ENCODE measurements at places on chromosomes 6 and 20.

DNA sequence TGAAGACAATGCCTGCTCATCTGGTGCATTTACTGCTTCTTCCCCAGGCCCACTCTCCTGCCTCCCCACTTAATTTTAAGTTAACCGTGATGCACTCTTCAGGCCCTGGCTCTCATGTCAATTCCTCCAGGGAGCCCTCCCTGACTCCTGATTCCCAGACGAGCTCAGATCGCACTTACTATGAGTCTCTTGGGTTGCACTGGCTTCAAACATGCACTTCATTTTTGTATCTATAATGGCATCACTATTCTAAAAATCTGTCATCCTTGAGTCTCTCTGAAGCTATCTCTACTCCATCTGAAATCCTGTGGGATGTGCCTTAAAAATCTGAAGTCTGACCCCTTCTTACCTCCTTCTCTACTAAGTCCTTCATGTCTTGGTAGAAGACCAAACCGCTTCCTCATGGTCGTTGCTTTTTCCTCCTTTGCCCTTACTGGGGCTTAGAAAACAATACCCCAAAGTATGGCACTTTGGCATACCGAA lies 24.7 kb downstream of the COX4I2 start:
- no peak for DNase-seq

- DNase-seq: no peak
Observed at GRCh38 chr6:152184917-152185574, 377.6 kb downstream of the ESR1 start.

DNA sequence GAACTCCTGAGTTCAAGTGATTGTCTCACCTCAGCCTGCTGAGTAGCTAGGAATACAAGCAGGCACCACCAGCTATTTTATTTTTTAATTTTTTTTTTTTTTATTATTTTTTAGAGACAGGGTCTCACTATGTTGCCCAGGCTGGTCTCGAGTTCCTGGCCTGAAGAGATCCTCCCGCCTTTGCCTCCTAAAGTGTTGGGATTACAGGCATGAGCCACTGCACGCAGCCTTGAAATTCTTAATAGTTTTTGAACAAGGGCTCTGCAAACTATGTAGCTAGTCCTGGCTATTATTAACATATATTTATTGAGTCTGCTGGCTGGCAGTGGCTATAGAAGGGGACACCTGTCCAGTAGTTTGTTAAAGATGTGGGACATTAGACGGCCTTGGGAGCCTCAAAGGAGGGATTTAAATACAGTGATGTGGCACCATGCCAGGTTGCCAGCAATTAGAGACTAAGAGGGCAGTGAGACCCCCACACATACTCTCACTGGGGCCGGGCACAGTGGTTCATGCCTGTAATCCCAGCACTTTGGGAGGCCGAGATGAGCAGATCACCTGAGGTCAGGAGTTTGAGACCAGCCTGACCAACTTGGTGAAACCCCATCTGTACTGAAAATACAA lies 21.1 kb upstream of the TAF8 start:
- DNase-seq: no peak

GRCh38 chr6:84685983-84686584 lies 78.3 kb downstream of the TBX18 start:
- DNase-seq: no peak

DNA sequence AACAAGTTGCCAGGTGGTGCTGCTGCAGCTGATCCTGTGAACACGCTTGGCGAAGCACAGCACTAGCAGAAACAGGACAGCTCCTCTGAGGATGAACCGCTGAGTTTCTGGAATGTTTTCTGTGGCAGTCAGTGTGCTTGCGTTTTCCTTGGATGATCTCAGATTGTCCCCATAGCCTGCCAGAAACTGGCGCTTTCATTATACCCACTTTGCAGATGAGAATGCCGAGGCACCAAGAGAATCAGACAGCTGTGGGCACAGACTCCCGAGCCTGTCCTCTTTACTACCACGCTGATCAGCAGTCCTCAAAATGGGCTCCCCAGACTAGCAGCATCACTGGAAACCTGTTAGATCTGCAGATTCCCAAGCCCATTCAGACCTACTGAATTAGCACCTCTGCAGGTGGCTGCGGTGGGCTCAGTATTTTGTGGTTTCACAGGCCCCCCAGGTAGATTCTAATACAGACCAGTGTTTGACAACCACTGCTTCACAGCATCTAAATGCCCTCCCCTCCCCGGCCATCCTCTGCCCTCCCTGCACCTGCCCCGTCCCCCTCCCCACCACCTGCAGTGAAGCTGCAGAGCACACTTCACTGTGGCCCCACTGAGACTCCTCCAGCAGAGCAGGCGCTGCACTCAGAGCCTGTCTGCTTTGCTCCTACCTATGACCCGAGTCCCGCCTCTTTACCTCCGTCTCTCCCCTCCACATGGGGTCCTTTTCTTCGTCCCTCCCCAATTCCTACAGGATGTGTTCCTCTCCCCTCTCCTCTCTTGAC lies 29.6 kb downstream of the SPATA2 start:
- no peak for DNase-seq

DNA sequence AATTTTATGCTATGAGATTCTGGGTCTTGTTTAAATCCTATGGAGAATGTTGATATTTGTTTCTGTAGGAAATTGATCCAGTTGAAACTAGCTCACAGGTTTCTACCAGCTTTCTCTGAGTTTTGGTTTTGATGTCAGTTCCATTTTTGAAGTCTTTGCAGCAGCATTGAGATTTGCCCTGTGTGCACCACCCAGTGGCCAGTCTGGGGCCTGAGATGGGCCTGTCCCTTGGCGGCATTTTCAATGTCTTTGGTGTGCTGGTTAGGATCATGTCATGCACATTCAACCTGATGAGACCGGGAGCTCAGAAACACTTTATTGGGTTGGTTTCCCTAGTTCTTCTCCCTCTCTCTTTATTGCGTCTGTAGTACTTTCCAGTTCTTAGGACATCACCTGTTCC lies 395.2 kb upstream of the MAP3K7 start:
- DNase-seq: no peak

DNA sequence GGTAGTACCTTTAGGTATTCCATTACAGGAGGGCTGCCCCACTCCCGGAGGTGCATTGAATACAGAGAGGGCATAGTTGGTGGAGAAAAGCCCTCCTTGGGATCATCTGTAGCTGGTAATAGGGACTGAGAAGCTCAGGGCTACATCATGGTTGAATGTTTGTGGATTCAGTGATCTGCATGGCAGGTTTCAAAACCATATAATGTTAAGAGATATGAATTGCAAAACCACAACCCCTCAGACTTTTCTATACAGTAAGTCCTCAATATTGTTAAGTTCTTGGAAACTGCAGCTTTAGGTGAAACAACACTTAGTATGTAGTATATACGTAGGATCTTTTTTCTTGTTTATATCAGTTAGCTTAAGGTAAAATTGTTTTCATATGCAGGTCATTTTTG lies 11.3 kb downstream of the TULP4 start:
- DNase-seq: no peak

DNA sequence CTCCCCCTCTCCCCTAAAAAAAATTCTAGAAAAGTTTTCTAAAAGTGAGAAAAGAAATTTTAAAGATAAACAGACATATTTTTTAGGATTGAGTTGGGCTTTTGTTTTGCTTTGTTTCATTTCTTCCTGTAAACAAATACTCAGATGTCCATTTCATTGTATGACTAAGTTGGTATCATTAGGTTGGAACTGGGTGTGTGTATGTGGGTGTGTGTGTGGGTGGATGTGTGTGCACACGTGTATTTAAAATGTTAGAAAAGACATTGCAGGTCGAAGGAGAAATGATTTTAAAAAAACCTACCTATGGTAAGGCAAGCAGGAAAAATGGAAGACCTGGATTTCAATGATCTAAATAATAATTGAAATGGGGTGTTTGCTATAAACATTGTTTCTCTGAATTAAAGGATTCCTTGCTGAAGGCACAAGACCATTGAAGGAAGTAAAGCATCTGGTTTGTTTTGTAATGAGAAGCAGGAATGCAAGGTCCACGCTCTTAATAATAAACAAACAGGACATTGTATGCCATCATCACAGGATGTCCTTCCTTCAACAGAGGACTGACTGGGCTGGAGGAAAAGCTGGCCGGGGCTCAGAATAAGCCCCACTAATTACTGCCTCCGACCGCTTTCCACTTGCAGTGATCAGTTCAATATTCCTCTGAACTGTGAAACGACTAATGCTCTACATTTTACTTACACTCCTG lies 996 bp upstream of the PRDM1 start:
- no peak for DNase-seq

DNA sequence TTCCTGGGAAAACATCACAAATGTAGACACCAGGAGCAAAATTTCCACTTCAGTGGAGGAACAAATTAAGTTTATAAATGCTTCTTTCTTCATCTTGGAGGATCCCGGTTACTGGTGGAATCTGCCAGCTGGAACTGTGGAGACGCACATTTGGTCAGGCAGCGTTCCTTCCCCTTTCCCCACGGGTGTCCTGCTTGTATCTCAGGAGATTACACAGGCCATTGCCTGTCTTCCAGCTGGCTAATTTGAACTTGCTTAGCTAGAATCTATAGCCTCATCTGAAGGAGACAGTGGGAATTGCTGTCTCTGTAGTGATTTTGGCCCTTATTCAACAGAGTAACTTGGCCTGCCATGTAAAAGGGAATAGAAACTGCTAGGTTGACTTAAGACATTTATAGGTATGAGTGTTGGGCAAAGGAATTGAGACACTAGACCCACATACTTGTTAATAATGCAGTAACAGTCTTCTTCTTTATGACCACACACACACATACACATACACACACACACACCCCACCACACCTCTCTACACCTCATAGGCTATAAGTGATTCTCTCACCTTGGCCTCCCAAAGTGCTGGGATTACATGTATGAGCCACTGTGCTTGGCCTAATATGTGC lies 34.4 kb downstream of the TSBP1 start:
- no peak for DNase-seq

DNA sequence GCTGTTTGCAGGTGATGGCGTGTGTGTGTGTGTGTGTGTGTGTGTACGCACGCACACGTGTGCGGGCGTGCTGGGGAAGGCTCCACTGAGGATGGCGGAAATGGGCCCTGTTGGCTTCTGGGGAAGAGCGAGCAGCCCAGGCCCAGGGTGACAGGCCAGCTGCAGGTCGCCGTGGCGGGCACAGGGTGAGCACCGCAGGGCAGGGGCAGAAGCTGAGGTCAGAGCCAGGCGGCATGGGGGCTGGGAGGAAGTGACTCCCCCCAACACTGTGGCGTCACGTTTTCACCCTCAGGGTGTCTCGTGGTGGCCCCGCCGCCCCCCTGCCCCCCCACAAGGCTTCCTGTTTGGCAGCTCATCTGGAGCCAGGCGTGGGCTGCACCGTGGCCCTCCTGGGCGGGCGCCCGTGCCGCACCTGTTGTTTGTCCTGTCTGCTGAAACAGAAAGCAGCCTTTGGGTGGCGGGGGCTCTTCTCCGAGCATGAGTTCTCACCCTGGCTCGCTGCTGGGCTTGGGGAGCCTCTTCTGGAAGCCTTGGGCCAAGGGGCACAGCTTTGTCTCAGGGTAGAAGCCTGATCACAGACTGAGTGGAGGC lies 7.1 kb downstream of the RBM38 start:
- DNase-seq: no peak

DNA sequence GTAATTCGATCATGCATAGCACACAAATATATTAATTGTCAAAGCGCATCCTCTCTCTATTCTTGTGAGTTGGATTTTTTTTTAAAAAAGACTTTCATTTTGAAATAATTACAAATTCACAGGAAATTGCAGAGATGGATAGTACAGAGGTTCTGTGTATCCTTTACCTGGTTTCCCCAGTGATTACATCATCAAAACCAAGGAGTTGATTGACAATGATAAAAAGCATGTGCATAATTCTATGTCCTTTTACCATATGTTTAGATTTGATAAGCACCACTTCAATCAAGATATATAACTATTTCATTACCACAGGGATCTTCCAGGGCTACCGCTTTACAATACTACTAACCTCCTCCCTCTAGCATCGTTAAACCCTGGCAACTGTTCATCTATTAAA lies 40.2 kb downstream of the CCN2 start:
- DNase-seq: no peak

- DNase-seq: no peak
Observed at GRCh38 chr6:12570461-12571030, 146.0 kb upstream of the PHACTR1 start.

DNA sequence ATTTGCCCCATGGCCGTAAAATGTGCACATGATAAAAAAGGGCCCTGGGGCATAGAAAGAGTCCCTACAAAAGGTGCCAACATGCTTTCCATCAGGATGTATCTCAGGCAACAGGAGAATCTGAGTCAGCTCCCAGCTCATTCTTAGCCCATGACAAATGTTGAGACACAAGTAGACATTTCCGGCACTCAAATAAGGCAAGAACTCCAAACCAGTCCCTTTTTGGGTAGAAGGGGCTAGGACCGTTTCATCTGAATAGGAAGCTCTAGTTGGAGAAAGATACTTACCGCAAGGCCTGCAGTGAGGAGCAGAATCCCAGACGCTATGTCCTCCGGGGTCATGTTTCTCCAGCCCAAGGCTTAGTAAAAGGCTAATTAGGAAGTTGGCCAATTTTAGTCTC lies 261.0 kb upstream of the RIN2 start:
- DNase-seq: no peak

- no peak for DNase-seq
Observed at GRCh38 chr6:28867086-28867409, 56.7 kb downstream of the TRIM27 start.

DNA sequence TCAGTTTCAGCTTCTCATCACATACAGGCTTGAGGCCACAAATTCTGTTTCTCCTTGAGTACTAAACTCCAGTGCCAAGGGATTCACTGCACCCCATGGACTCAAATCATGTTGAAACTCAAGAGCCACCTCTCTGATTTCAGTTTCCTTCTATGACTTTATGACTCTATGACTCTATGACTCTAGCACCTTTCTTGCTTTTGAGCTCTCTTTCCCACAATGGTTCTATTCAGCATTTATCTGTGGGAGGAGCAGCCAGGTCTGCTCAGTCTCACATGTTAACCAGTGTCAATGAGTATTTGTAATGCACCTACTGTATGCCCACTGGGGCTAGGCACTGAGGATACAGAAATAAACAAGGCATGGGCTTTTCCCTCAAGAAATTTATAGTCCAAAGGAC lies 14.6 kb upstream of the SLC22A2 start:
- no peak for DNase-seq

- peak; percentile 36 for DNase-seq
Observed at GRCh38 chr6:3281631-3282475, 23.1 kb downstream of the PSMG4 start.

DNA sequence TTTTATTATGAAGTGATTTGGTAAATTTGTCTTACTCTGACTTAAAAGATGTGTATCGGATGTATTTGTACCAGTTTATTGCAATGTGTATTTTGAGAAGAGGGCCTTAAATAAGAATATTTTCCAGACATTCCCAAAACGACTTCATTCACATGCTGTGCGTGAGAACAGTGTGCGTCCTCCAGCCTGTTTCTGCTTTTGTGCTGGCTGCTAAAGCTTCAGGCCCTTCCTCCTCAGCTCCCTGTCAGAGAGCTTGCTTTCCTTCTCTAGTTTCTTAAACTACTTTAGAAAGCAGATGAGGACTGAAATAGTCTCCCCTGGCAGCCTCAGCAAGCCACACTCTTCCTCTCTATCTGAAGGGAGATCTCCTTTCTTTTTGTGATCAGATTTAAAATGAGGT lies 157.8 kb downstream of the SAMD5 start:
- DNase-seq: no peak

- DNase-seq: no peak
Observed at GRCh38 chr20:46253391-46253790, 54.9 kb downstream of the CDH22 start.

GRCh38 chr20:41151134-41151869 lies 14.0 kb downstream of the PLCG1 start:
- DNase-seq: no peak
